ENCODE measurements at places on chromosomes 12 and 14.

DNA sequence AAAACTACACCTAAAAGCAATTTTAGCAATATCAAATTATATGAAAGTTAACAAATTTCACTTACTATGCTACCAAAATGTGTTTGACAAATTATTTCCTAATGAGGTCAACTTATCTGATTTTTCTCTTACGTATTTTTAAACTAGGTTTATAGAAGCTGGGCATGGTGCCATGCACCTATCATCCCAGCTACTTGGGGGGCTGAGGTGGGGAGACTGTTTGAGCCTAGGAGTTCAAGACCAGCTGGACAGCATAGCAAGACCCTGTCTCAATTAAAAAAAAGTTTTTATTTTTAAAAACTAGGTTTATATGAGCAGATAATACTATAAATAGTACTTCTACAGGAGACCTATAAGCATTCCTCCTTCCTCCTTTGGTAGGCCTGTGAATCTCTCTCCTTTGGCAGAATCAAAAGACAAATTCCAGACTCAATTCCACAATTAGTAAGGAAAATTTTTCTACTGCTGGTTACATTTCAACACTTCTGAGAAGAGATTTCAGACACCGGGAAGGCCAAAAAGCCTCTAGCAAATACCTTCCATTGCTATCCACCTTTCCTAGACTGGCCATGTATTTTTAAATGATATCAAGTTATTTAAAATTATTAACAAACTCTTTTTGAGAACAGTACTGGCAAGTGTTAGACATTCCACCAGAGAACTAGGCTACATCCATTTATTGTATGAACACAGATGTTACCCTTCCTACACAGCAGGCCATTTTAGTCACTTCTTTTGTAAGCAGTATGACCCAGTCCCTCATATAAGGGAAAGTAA is 34.4 kb downstream of the CDK17 start:
- no peak for DNase-seq

DNA sequence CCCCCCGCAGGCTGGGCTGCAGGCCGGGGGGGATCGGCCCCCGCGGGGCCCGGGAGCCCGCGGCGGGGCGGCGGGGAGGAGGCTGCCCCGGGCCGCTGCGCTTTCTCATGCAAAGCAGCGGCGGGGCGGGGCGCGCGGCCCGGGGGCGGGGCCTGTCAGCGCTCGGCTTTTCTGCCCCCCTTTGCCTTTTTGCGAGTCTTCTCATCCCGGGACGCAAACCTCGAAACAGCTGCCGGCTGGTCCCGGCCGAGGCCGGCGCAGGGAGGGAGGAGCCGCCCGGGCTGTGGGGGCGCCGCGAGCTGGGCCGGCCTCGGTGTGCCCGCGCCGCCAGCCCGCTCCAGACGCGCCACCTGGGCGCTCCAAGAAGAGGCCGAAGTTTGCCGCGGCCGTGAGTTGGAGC is at the start of gene FZD10:
Gene FZD10, plus strand, starts transcription at position 198 of the 400 bp plus-strand sequence. CDS start 479 bp downstream, outside the sequence.
- DNase-seq: peak; percentile 14

- no peak for DNase-seq
These were observed 19.6 kb downstream of the FGD6 start for GRCh38 chr12:95197636-95198035.

- DNase-seq: no peak
These were observed 3.9 kb downstream of the B3GNT4 start for GRCh38 chr12:122207391-122207790.

GRCh38 chr12:2578211-2578610 is 216.6 kb upstream of the FKBP4 start:
- DNase-seq: no peak

DNA sequence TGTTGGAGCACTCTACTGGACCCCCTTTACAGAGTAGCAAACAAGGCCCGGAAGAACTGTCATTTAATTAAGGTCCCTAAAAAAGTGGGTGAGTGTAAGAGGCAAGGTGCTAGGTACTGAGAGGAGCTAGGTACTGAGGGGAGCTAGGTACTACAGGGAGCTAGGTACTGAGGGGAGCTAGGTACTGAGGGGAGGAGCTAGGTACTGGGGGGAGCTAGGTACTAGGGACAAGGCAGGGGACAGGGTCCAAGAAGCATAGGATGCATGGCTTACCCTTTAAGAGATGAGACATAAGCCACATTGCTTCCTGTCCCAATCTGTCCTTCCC is 4.9 kb downstream of the KRT5 start:
- DNase-seq: no peak

DNA sequence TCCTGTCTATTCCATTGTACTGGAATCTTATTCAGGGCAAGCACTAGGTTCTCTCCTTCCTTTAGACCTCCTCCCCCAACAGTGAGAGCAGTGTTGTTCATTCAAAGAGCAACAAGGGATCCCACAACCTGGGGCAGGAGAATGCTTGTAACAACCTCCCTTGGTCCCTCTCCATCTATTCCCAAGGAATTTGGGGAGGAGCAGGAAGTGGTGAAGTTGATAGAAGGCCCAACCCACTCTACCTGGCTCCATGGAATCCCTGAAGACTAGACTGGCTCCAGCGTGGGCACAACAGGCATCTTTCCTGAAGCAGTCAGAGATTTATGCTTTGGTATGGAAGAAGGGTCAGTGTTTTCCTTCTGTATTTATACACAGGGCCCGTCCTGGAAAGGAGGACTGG is 33.4 kb upstream of the CISTR start:
- no peak for DNase-seq

GRCh38 chr14:72715215-72715849 is 178.6 kb downstream of the DPF3 start:
- DNase-seq: no peak

GRCh38 chr12:6644257-6644596 is 3.0 kb downstream of the ACRBP start:
- no peak for DNase-seq

Measured in stimulated activated CD4-positive, alpha-beta T cell treated with anti-CD3 and anti-CD28 coated beads, Interleukin-12 subunit alpha, Interleukin-12 subunit beta, amount 100 ng/mL, for 4 hours (primary cell).